ENCODE measurements at places on chromosomes 11 and 22.

GRCh38 chr11:85027346-85027745, 599.8 kb downstream of the DLG2 start:
- DNase-seq: no peak

GRCh38 chr11:128397362-128397761, 190.0 kb downstream of the ETS1 start:
- DNase-seq: no peak

DNA sequence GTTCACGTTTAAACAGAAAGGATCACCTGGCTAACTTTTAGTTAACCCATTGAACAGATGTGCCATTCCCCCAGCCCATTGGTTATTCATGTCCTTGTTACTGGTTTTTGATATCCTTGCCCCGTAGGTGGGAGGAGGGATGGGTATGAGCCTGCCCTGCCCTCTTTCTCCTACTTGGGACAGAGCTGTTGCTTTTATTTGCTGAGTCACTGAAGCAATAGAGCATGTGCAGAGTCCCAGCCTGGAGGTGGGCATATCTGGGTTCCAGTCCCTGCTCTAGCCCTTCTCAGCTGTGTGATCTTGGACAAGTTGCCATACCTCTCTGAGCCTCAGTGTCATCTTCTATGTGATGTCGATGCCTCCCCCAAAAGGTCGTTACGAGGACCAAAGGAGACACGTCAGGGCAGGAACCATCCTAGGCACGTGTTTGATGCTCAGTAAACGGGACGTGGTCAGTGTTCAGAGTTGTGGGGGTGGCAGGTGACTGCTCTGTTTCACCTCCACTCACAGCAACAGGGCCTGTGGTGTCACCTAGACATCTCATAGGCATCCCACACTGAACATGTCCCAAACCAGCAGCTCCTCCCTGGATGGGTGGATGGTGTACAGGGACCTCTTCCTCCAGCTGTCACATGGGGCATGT, 61.0 kb downstream of the BMAL1 start:
- DNase-seq: no peak

GRCh38 chr11:60235321-60235720, 7.6 kb downstream of the MS4A4E start:
- no peak for DNase-seq

- DNase-seq: no peak
Measured at GRCh38 chr22:49693416-49693815, 134.3 kb downstream of the BRD1 start.

- DNase-seq: no peak
Measured at GRCh38 chr11:21470521-21470920, 722.4 kb upstream of the ANO5 start.

- no peak for DNase-seq
Measured at GRCh38 chr22:48536541-48537342, 1290.9 kb downstream of the BRD1 start.

- DNase-seq: no peak
Measured at GRCh38 chr22:19836512-19836911, 18.2 kb downstream of the GNB1L start.

- peak; percentile 60 for DNase-seq
Measured at GRCh38 chr11:2268729-2269600, 1.4 kb downstream of the ASCL2 start.

Measured in activated CD4-positive, alpha-beta T cell treated with anti-CD3 and anti-CD28 coated beads for 1 hour (primary cell).